ENCODE measurements at places on chromosomes 6 and 20.
A peak's percentile ranks its signal among the peaks of the same experiment; 100 is the strongest.

GRCh38 chr6:165566088-165566828 lies 96.8 kb downstream of the PDE10A start:
- no peak for DNase-seq

DNA sequence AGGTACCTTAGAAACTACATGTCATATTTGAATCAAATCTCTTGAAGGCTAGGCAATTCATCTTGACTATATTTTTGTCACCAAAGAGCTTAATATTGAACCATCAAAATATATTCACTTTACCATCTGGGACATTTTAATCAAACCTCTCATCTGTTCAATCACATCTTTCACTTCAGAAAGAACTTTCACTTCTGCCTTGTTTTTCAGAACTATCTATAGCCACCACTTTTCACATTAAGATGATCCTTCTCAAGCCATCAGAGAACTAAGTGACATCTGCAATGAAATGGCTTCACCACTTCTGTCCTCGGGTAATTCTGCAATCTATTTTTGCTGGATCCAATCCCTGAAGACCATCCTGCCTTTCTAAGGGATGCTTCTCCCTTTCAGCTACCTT lies 57.8 kb downstream of the OR2B2 start:
- DNase-seq: no peak

- no peak for DNase-seq
Measured at GRCh38 chr6:158377860-158378259, 65.6 kb downstream of the TULP4 start.

GRCh38 chr20:53737396-53738038 lies 143.9 kb upstream of the ZNF217 start:
- DNase-seq: no peak

GRCh38 chr20:38726804-38727606 lies 2.7 kb downstream of the SLC32A1 start:
- DNase-seq: peak; percentile 84

GRCh38 chr20:53923566-53924369 lies 146.6 kb downstream of the BCAS1 start:
- no peak for DNase-seq

GRCh38 chr6:57177545-57178265 lies 5.6 kb downstream of the BAG2 start:
- DNase-seq: no peak

DNA sequence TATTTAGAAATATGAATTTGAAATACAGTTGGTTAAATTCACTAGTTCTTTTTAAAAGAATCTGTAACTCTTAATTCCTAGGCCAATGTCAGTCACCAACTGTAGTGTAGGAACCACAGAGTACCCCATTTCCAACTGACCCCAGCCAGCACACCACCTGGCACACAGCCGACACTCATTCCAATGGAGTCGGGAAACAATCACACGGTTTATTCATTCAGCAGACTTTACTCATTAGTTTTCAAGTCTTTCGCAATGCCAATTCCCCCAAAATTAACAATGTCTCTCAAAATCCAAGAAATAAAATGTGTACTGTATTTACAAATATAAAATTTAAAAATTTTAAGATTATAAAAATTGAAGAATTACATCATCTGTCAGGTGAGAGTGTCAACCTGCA lies 13.5 kb downstream of the ARG1 start:
- DNase-seq: no peak

DNA sequence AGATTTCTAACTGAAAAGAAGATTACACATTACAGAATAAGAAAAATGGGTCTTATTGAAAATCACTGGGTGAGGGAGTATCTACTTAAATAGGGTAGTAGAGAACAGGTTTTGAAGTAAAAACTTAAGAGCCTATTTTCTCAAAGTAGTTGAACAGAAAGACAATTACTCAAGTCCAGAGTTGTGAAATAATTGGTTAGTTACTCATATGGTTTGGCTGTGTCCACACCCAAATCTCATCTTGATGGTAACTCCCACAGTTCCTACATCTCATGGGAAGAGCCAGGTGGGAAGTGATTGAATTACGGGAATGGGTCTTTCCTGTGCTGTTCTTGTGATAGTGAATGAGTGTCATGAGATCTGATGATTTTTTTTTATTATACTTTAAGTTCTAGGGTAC lies 1035.3 kb upstream of the GJE1 start:
- no peak for DNase-seq

GRCh38 chr6:17665132-17665531 lies 41.6 kb downstream of the NUP153 start:
- DNase-seq: no peak

DNA sequence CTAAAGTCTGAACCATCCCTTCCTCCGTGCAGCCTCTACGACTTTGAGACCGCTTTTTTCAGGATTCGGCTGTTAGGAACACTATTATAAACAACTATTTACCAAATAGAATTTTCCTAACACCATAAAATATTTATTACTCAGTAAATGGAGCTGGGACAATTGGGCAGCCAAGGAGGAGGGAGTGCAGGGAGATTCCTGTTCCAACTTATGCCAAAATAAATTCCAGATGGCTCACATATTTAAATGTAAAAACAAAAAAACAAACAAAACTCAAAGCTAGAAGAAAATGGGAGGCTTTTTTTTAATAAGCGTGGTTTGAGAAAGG lies 48.1 kb downstream of the TCP11 start:
- no peak for DNase-seq

GRCh38 chr20:57600320-57601210 lies 19.7 kb downstream of the ZBP1 start:
- DNase-seq: no peak

DNA sequence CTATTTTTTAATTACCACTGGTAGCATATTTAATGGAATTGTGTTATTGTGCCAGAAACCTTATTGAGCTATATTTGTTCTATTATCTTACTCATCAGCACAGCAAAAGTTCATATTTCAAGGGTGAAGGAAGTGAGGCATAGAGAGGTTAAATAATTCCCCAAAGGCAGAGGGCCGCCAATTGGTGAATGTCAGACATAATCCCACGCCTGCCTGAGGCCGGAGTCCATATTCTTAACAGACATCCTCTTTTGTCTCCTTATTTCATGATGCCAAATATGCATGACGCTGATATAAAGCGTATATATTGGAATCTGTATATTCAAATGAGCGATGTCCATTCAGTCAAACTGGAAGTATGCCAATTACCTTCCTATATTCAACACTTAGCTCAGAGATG lies 505.0 kb upstream of the SLC35B3 start:
- no peak for DNase-seq

GRCh38 chr6:35611240-35611639 lies 77.5 kb downstream of the FKBP5 start:
- DNase-seq: peak; percentile 52

DNA sequence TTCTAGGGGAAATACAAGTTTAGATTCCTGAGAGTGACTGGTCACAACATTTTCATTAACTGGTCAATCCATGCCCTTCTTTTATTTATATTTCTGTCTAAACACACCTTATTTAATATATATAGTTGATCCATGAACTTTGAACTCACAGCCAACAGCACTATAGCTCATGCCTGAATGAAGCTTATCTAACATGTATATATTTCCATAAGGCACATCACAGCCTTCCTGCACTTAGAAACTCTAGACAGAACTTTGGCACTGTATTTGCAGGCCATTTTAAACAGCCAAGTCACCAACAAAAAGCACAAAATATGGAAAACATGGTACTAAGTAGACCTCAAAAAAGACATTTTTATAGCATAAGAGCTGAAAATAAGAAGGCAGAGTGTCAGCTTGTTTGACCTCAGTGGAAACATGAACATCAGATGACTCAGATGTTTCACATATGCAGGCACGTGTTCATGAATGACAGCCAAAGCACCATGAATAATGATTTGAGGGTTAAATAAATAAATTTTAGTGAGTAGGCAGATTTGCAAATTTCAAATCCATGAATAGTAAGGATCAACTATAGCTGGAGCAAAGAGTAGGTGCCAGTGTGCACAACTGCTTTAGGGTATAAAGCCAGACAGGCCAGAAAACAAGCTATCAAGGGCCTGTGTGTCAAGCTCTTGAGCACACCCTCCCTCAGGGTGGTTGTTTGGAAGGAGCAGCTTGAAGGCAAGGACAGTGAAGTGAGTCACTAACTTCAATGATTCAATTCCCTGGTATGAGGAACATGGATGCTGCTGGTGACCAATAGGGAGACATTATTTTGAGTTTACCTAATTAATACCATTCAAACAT lies 88.9 kb upstream of the NT5E start:
- DNase-seq: no peak

GRCh38 chr20:63840405-63840828 lies 9.4 kb upstream of the ZBTB46 start:
- no peak for DNase-seq

DNA sequence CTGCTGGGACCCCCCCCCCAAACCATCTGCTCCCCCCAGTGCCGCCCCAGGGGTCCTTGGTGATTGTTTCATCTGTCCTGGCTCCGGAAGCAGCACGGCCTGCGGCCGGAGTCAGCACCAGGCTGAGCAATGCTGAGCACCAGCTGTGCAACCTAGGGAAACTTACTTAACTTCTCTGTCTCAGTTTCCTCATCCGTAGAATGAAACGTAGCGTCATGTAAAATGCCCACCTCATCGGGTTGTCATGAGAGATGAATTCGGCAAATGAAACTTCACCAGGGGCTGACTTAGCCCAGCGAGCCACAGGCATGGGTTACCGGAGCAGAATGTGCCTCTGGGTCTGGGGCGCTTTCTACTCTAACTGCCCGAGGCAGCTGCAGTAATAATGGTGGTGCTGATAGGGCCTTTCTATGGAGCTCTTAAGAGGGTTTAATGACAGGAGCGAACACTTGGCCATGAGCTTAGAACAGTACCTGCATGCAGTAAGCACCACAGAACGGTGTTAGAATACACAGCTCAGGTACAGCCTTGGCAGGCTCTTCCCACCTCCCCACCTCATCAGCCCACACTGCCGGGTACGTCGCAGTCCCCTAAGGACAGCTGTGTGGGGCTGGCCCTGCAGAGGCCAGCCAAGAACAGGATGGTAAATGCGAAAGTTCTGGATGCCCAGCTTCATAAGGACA lies 1.7 kb downstream of the THBS2 start:
- DNase-seq: no peak

GRCh38 chr20:5663396-5663795 lies 86.8 kb upstream of the SHLD1 start:
- DNase-seq: no peak

Data from stimulated activated naive CD8-positive, alpha-beta T cell treated with anti-CD3 and anti-CD28 coated beads, Interleukin-15, amount 100 ng/mL, for 72 hours (primary cell).